Naive thymus-derived CD4-positive, alpha-beta T cell (primary cell): ENCODE measurements at places on chromosomes 6 and 20. TPM values are rescaled to one million over a fixed set of nuclear protein-coding genes. Genes with fewer than 3 reads are reported as not detected.

DNA sequence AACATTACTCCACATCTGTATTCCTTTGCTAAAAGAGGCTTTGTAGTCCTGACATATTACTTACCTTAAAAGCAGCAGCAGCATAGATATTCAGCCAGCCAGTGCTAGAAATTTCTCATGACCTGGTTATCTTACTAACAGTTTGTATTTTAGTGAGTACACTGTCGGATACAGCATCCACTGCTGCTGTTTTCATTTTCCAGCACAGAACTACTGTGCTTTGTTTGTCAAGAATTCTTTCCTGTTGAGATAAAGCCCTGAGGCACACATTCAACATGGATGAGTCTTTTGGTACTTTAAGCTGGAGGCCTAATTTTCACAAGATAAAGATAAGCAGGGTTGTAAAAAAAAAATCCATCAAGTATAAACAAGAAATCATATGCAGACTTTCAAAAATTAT lies 311.2 kb upstream of the OPRM1 start:
- H3K36me3 ChIP-seq, result no peaks in the 10 kb centered on the region
- DNase-seq, result no peak
- H3K4me3 ChIP-seq, result no peak overlapping the region
- H3K27me3 ChIP-seq, result no peaks in the 10 kb centered on the region

- DNase-seq, result no peak
- H3K27me3 ChIP-seq, result no peaks in the 10 kb centered on the region
- H3K36me3 ChIP-seq, result no peaks in the 10 kb centered on the region
These were observed 95.1 kb upstream of the EXOC2 start for GRCh38 chr6:788058-788457.

DNA sequence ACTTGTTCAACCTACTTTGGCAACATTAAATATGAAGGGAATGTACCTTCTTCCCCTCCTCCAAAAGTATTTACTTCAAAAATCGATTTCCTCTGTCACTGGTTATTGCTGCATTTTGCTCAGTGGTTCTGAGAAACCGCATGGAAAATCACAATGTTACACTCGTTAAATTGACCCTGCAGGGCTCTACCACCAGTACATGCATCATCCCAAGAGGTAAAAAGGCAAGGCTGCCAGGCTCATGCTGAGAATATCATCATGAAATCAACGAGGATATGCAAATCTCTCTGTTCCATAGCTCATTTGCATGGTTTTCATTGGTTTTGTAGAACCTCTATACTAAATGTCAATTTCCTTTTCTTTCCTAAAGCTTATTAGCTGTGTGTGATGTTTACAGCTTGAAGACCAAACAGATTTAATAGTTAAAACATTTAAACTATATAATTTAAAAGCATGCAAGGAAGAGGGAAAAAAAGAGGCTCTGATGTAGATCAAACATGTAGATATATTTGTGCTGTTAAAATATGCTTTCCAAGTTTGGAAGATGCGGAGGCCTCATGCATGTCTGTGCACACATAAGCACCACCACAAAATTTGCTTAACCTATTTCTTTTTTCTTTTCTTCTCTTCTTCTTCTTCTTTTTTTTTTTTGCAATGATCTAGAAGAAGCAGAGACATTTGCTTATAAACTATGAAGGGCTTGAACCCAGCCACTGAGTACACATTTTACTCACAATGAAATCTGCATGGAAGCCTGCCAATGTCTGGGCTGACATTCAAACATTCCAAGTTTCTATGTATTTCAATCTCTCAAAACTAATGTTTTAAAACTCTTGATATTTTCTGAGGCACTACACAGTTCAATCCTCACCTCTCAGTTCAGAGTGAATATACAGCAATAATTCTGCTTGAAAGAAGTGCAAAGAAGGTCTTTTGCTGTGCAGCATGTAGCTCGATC lies 194.0 kb downstream of the GMPR start:
- DNase-seq, result no peak
- no peak overlapping the region for H3K27ac ChIP-seq
- H3K27me3 ChIP-seq, result no peaks in the 10 kb centered on the region
- no peaks in the 10 kb centered on the region for H3K36me3 ChIP-seq

DNA sequence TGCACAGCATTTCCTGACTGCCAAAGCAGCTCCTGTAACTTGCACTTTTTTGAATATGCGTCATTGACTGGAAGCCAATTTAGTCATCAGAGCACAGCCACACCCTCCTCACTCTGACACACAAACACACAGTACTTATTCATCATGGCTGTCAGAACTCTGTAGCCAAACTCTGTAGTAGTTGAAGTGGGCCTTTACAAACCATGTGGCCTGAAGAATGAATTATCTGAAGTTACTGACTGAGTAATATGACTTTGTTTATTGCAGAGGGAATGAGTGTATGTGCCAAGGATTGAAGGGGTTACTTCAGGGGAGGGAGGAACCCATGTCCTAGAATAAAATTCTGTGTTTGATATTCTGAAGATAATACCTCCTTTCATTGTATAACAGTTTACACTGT lies 102.7 kb downstream of the FIG4 start:
- H3K27me3 ChIP-seq, result no peaks in the 10 kb centered on the region
- DNase-seq, result no peak
- H3K4me1 ChIP-seq, result no peaks in the 10 kb centered on the region
- no peak overlapping the region for H3K4me3 ChIP-seq
- peaks cover 30% of the 10 kb centered on the region for H3K36me3 ChIP-seq

- H3K27ac ChIP-seq, result no peak overlapping the region
- H3K27me3 ChIP-seq, result no peaks in the 10 kb centered on the region
- peak overlapping the region; percentile 41 for H3K4me3 ChIP-seq
- H3K4me1 ChIP-seq, result peaks cover 10% of the 10 kb centered on the region
- H3K36me3 ChIP-seq, result no peaks in the 10 kb centered on the region
- no peak for DNase-seq
These were observed 191.8 kb upstream of the RREB1 start for GRCh38 chr6:6915813-6916547.

- no peaks in the 10 kb centered on the region for H3K36me3 ChIP-seq
- no peak overlapping the region for H3K4me3 ChIP-seq
- DNase-seq, result no peak
- no peaks in the 10 kb centered on the region for H3K27me3 ChIP-seq
These were observed 216.1 kb downstream of the LRFN2 start for GRCh38 chr6:40371095-40371494.

- H3K27ac ChIP-seq, result no peak overlapping the region
- no peak for DNase-seq
- no peaks in the 10 kb centered on the region for H3K27me3 ChIP-seq
- H3K4me1 ChIP-seq, result no peaks in the 10 kb centered on the region
- no peaks in the 10 kb centered on the region for H3K36me3 ChIP-seq
- no peak overlapping the region for H3K4me3 ChIP-seq
These were observed 434.3 kb upstream of the IMPG1 start for GRCh38 chr6:76506808-76507207.

DNA sequence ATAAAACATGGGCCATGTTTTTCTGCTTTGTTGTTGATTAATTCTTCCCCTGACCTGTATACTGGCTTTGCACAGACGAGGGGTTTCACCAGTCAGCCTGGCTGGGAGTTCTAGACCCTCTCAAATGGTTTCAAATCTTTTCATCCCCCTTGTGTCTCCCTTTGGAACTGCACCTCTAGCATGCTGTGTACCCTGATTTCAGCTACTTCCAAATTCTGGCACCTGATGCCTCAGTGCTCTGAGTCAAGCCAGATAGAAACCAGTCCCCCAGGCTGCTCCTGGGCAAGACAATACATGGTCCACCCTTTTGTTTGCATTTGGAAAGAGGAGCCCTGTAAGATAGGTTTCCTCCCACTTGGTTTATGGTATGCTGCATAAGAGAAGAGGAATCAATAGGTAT lies 290.2 kb downstream of the BTBD3 start:
- no peaks in the 10 kb centered on the region for H3K4me1 ChIP-seq
- H3K4me3 ChIP-seq, result no peak overlapping the region
- no peaks in the 10 kb centered on the region for H3K27me3 ChIP-seq
- H3K27ac ChIP-seq, result no peak overlapping the region
- no peak for DNase-seq

- no peak overlapping the region for H3K27ac ChIP-seq
- H3K27me3 ChIP-seq, result no peaks in the 10 kb centered on the region
- no peaks in the 10 kb centered on the region for H3K4me1 ChIP-seq
These were observed 370.9 kb upstream of the SOX4 start for GRCh38 chr6:21222656-21223055.

DNA sequence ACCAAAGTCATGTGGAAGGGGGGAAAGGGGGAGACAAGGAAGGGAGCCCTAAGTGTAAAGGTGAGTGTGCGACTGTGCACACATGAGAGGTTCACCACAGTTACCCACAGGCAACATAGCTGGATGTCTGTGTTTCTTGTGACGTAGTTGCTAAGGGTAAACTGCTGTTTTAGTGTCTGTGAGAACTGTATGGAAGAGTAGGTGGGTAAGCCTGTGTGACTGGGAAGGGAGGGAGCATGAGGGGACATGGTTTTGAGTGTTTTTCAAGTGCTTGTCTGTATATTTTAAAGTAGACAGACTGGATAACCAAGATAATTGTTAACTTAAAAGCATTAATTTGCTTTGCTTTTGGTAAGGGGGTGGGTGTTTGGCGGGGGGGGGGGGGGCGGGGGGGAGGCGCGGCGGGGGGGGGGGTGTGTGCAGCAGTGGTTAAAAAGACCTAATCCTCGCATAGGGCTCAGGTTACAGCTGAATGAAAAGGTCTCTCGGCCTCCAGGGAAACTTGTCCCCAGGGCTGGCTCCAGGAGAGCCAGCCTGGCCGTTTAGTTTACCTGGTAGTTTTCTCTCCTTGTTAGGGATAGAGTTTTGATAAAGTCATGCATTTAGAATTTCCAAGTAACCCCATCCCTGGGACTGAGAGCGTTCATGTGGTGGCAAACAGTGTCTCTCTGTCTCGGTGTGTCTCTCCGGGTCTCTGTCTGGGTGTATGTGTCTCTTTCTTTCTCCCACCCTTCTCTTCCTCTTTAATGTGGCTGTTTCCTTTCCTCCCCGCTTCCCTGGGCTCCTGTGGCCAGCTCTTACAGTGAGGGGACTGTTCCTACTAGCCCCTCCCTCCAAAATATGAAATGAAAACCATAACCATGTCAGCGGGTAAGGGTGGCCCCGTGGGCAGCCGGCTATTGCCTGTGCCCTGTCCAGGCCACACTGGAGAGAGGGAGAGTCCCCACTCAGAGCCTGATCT lies 3.4 kb downstream of the SCUBE3 start:
- H3K4me1 ChIP-seq, result no peaks in the 10 kb centered on the region
- H3K4me3 ChIP-seq, result no peak overlapping the region
- peaks cover 4% of the 10 kb centered on the region for H3K27me3 ChIP-seq
- no peak for DNase-seq

DNA sequence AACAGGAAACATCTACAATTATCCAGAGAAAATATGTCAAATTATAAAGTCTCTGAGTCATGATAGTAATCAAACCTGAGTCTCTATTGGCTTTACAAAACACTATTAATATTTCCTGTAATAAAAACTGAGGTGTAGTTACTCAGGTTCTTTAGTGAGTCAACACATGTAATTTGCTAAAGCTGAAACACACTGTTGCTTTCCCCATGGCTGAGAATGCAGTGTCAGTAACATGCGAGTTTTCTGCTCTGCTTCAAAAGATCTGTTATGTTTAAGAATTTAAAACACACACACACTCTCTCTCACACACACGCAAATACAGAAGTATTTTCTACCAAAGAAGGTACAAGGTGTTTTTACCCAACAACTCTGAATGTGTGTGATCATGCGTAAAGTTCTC lies 38.6 kb downstream of the ATXN1 start:
- no peak overlapping the region for H3K4me3 ChIP-seq
- DNase-seq, result no peak
- H3K27me3 ChIP-seq, result no peaks in the 10 kb centered on the region
- no peak overlapping the region for H3K27ac ChIP-seq
- no peaks in the 10 kb centered on the region for H3K36me3 ChIP-seq
- H3K4me1 ChIP-seq, result no peaks in the 10 kb centered on the region

- no peaks in the 10 kb centered on the region for H3K4me1 ChIP-seq
- H3K27ac ChIP-seq, result no peak overlapping the region
- H3K4me3 ChIP-seq, result no peak overlapping the region
- H3K27me3 ChIP-seq, result no peaks in the 10 kb centered on the region
These were observed 125.3 kb upstream of the NOX3 start for GRCh38 chr6:155580904-155581303.

- no peak overlapping the region for H3K4me3 ChIP-seq
- no peak overlapping the region for H3K27ac ChIP-seq
These were observed 625.2 kb downstream of the EPM2A start for GRCh38 chr6:145110109-145110508.

DNA sequence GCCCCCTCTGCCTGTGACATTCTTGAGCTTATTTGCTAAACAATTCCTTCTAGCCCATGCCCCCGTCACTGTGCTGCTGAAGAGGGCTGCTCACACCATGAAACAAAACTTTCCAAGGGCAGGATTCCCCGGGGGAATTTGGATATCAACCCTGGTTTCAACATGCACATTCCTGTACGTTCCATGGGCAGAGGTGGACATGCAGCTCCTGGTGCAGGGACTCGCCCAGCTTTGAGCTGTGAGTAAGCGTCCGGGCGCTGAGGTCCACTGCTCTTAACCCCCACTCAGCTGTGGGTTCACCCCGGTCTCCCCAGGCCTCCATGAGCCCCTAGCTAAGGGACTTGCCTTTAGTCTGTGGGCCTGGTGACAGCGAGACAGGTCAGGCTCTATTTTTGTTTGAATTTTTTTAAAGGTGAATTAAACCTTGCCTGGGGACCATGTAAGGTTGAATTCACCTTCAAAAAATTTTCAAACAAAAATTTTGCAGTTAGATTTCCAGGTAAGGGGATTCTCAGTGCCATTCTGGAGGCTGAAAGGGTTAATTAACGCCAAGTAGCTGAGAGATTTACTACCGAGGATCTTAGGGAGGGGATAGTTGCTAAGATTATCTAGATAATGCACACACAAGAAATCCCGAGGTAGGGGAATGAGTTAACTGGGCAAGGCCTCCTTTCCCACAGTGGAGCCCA lies 70.3 kb upstream of the SLC22A23 start:
- no peak for DNase-seq
- no peaks in the 10 kb centered on the region for H3K36me3 ChIP-seq
- no peak overlapping the region for H3K27ac ChIP-seq
- no peak overlapping the region for H3K4me3 ChIP-seq
- H3K4me1 ChIP-seq, result no peaks in the 10 kb centered on the region

MEI4 gene
- polyA plus RNA-seq, result not detected

RCAN2 gene
- polyA plus RNA-seq, result not detected

GJA1 gene
- 0.08 TPM for polyA plus RNA-seq

TBXT gene
- polyA plus RNA-seq, result not detected

PROKR2 gene
- polyA plus RNA-seq, result not detected

FAM83C gene
- polyA plus RNA-seq, result not detected

MLN gene
- polyA plus RNA-seq, result not detected

OR5V1 gene
- polyA plus RNA-seq, result not detected

MICB gene
- polyA plus RNA-seq, result 4.7 TPM

EPB41L1 gene
- not detected for polyA plus RNA-seq

BEND6 gene
- not detected for polyA plus RNA-seq

FAM209A gene
- polyA plus RNA-seq, result 0.51 TPM

LY6G6C gene
- polyA plus RNA-seq, result not detected

RBM24 gene
- not detected for polyA plus RNA-seq

DLL1 gene
- 0.54 TPM for polyA plus RNA-seq

FOXA2 gene
- not detected for polyA plus RNA-seq

FUT9 gene
- not detected for polyA plus RNA-seq

OXT gene
- polyA plus RNA-seq, result 1.2 TPM

TCF21 gene
- not detected for polyA plus RNA-seq
